NCI-H1930 (cell line): ENCODE measurements at places on chromosomes 3 and 15.
A peak's percentile ranks its signal among the peaks of the same experiment; 100 is the strongest.

GRCh38 chr15:58441376-58442070 is 9.7 kb downstream of the LIPC start:
- DNase-seq: no peak

DNA sequence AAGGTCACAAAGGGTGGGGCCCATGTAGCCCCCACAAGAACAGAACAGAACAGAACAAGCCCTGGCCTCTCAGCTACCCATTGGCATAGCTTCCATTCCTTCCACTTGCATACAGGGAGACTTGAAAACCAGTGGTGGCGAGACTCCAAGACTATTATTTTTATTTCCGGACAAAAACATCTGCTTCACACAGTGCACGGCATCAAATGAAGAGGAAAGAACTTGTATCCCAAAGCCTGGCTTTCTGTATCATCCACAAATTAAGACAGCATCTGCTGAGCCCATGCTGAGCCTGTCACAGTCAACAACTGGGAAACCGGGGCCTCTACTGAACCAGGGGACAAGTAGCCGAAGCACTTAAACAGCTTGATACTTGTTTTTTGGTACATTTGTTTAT is 56.0 kb downstream of the CLEC3B start:
- DNase-seq: no peak

GRCh38 chr15:91265416-91265940 is 165.4 kb downstream of the SV2B start:
- DNase-seq: no peak

DNA sequence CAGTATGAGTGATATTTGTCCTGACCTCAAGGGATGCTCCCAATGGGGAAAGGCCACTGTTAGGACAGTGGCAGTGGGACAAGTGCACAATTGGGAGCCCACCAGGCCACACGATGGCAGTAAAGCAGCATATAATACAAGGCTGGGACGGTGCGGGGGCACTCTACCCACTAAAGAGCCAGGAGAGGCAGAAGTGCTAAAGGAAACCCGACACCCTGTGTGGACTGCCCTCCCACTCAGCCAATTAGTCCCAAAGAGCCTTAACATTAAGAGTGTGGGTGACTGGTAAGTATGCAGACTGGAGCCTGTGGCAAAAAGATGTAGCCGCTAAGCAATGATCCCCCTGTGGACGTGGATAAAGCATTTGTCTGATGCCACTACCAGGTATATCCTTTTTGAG is 8.2 kb upstream of the ZNF589 start:
- DNase-seq: peak; percentile 31

- DNase-seq: no peak
These were observed 26.8 kb downstream of the ARIH2 start for GRCh38 chr3:48945432-48945831.

GRCh38 chr15:71011503-71012155 is 103.6 kb upstream of the THSD4 start:
- no peak for DNase-seq

DNA sequence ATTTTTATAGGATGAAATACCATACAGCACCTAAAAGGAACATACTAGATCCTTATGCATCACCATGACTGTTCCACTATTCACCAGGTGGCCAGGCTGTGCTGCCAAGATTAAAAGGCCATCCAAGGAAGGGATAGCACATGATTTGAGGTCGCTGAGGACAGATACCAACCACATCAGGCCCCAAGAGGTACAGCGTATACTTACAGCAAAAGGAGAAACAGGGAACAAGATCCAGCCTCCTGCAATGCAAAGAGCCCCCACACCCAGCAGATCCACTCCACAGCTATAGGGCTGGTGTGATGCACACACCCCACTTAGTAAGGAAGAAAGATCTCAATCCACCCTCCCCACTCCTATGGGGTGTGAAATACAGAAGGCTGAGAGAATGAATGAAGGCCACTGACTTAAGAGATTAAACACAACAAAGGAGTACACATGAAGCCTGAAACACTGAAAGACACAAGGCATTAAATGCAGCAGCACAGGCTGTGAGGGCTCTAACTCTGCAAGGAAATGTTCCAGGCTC is 32.0 kb upstream of the ZNF445 start:
- DNase-seq: no peak

DNA sequence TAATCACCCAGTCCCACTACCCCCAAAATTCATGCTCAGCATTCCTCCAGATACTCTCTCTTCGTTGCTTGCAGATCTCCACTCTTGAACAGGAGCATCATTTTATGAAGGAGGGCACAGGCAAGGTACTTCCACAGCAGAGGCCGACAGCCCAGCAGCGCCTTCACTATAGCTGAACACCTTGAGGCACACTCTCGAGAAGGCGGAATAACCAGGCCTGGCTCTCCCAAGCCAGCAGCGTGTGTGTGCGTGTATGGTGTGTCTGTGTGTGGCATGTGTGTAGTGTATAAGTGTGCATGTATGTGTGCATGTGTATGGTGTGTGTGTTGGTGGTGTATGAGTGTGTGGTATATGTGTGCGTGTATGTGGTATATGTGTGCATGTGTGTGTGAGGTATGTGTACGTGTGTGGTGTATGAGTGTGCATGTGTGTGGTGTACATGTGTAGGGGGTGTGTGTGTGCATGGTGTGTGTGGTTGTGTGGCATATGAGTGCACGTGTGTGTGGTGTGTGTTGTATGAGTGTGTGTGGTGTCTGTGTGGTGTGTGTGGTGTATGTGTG is 161.8 kb downstream of the XXYLT1 start:
- no peak for DNase-seq

- DNase-seq: no peak
These were observed 1187.6 kb downstream of the SI start for GRCh38 chr3:163890661-163891060.

GRCh38 chr3:50192689-50193141 is 1.3 kb downstream of the GNAT1 start:
- peak; percentile 62 for DNase-seq

GRCh38 chr3:193857996-193858395 is 265.0 kb downstream of the OPA1 start:
- DNase-seq: no peak

DNA sequence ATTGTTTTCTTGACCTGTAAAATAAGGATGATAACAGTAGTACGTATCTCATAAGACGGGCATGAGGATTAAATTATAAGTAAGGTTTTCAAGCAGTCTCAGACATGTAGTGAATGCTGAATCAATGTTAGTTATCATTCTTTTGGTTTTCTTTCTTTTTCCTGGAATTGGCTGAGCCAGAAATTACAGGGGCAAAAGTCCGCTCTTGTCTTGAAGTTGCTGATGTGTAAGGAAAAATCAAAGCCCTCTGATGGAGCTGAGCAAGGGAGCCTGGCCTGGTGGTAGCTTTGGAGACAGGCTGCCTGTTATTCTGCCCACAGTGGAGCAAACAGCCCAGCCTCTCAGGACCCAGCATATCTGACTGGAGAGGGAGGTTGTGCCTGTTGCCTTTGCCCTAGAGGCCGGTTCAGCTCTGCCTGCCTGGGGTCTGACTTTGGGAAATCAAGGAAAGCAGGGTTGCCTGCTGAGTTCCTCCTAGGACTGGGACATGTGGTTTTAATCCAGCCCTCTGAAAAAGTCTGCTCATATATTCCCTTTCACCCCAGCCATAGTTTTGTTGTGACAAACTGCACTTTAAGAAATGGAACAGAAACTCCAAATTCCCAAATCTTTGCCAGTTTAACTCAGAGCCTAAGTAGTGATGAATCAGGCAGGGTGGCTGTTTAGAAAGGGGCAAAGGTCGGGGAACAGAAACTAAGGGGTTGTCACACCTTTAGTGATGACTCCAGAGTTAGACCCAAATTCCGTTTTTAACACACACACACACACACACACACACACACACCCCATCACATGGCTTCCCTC is 40.1 kb downstream of the GASK1A start:
- DNase-seq: no peak

- DNase-seq: no peak
These were observed 183.3 kb upstream of the DCBLD2 start for GRCh38 chr3:99084826-99085225.

- no peak for DNase-seq
These were observed 86.3 kb downstream of the MME start for GRCh38 chr3:155166441-155166840.

GRCh38 chr3:60017631-60018030 is 967.8 kb upstream of the CFAP20DC start:
- no peak for DNase-seq

- no peak for DNase-seq
These were observed 21.7 kb upstream of the KPNA4 start for GRCh38 chr3:160587105-160587504.

DNA sequence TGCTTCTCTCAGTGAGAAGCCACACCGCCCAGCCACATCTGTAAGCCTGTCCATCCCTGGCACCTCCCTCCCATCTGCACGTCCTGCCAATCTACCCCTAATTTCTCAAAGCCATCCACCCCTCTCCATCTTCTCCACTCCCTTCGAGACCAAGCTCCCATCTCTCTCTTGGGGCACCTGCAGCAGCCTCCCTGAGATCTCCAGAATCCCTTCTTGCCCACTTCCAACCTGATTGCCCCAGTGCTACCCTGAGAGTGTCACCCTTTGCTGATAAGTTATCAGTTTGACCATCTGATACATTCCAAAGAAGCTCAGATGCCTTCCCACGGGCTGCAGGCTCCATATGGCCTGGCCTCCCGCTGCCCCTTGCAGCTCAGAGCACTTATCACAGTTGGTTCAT is 496.1 kb downstream of the SHQ1 start:
- no peak for DNase-seq

GRCh38 chr3:35965908-35966307 is 326.6 kb downstream of the ARPP21 start:
- no peak for DNase-seq

- DNase-seq: no peak
These were observed 238.2 kb downstream of the GREM1 start for GRCh38 chr15:32956006-32956405.

- no peak for DNase-seq
These were observed 24.1 kb downstream of the POPDC2 start for GRCh38 chr3:119636249-119636648.

DNA sequence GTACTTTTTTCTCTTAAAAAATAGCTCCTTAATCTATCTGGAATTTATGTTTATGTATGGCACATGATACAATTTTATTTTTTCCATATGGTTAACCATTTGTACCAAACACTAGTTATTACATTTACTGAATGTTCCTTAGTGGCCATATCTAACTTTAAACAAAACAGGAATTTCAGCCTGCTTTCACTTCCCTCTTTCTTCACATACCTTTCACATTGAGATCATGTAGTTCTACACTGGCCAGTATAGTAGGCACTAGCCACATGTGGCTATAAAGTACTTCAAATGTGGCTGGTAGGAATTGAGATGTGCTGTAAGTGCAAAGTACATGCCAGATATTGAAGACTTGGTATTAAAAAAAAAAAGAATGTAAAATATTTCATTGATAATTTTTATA is 4.7 kb upstream of the RYK start:
- no peak for DNase-seq

DNA sequence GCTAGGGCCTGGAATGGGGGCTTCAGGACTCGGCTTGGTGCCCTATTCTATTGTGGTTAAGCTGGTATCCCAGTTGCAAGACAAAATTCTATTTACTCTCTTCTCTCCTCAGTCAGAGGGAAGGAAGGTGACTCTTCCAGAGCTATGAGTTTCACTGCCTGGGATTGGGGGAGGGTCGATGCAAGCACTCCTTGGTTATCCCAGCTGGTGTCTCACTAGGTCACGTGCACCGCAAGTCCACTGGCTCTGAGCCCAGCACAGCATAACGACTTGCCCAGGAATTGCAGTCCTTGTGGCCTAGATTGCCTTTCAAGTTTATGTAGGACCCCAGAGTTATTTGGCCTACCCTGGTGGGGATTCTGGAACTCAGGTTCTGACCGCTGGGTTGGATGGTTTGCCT is 958.8 kb downstream of the IGSF11 start:
- no peak for DNase-seq

GRCh38 chr3:80553211-80553610 is 785.4 kb upstream of the ROBO1 start:
- no peak for DNase-seq

DNA sequence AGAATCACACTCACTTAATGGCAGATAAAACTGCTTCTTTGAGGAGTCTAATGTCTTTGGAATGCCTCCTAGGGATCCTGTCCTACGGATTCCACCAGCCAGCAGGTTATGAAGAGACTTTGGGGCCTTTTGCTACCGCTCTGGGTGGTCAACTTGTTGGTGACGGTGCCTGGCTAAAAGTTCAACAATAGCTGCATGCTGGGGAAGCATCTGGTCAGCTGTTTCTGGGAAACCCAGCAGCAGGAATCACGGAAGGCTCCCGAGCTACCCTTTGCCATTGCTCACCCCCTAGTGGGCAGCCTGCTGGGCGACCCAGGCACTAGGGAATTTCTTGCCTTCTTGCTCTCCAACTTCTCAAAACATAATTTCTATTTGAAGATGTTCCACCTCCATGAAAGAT is 263.3 kb downstream of the NEK10 start:
- no peak for DNase-seq

DNA sequence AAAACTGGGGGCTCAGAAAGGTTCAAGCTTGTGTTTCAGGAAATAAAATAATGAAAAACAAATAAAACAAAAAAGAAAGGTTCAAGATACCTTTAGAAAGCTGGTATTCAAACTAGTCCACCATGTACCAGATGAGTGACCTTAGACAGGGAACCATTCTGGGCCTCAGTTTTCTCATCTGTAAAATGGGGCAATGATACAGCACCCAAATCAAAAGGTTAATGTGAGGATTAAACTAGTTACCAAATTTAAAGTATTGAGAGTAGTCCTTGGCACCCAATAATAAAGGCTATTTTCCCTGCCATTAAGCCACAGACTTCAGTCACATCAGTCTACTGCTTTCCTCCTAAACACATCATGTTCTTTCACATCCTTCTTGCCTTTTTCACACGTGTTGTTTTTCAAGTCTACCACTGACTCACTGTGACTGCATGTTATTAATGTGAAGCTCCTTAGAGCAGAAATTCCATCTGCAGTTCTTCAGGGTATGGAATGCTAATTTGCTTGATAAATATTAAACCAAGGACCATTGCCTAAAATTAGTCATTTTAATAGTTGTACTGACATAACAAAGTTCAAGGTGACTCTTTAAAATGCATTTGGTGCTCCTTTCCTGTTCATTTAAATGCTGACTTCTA is 19.9 kb downstream of the TAMM41 start:
- no peak for DNase-seq

DNA sequence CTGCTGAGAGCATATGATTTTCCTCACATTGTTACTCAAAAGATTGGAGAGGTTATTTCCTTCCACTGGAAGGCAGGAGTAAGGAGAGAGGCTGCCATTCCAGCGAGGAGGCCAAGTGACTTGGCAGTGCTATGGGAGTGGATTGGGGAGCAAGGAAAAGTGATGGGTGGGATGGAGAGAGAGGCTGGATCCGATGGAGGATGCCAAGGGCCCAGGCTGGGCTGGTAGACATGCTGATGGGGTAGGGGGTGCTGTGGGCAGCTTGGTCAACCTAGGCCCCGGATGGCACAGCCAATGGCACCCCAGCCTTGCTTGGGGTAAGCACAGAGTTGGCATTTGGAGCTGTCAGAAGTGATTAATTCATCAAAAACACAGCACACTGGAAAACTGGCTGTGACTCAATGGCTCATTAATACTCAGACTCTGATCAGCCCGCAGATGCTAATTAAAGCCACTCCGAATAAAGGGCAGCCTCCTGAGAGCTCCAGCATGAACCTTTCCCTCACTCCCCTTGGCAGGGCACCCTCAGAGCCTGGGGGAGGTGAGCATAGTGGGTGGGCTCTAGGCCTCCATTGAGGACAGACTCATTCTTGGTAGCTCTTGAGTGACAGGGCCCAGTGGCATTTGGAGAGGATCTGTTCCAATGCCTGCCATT is 22.1 kb upstream of the SLC6A1 start:
- DNase-seq: no peak
